AG04450 (cell line): ENCODE measurements at places on chromosomes 7 and 10. TPM values are rescaled to one million over a fixed set of nuclear protein-coding genes. Genes with fewer than 3 reads are reported as not detected.

DNA sequence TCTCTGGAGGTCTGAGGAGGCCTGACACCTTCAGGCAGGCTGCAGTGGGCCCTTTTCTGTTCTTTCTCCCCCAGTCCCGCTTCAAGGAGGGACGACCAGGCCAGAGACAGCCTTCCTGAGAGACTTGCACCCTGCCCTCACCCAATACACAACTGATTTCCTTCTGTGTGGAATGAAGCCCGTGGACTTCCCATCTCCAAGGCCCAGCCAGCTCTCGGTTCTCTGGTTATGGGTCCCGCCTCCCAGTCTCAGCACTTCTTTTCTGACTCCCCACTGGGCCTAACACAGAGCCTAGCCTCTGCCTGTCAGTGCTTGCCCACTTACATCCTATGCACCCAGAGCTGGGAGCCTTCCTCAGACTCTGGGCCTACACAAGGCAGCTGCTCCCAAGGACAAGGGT lies 24.1 kb upstream of the ADCYAP1R1 start:
- DNase-seq: no peak

GRCh38 chr7:24884401-24884800 lies 95.6 kb downstream of the OSBPL3 start:
- no peak for DNase-seq

ANKRD30A gene
- not detected in 2 replicates for polyA plus RNA-seq

COL26A1 gene
- 0.06 TPM in 1 of 2 replicates, not detected in the other for polyA plus RNA-seq

DNA sequence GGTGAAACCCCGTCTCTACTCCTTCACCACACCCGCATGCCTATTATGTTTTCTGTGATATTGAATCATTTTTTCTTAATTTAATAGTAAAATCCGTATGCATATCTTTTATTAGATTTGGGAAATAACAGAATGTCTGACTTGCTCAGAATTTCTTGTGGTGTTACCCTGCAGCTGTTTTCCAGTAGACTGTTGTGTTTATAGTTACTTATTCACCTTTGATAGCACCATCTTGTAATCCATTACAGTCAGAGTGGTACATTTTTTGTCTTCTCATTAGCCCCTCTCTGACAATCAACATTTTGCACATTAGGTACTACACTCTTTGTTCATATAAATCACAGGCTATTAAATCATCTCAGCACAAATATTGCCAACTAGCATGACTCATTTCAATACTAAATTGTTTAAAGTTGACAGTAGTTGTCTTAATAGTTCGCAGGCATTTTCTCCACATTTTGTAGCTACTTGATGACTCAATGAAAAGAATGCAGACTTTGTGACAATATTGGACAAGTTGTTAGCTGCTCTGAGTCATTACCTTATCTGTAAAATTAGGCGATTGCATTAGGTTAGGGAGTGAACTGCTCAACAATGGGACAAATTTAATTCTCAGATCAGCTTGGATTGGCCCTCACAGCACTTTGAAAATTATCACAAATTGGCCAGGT lies 17.8 kb upstream of the SLC16A12 start:
- DNase-seq: peak; percentile 63

GIMAP1 gene
- not detected in 2 replicates for polyA plus RNA-seq

GRCh38 chr7:29684787-29685650 lies 121.3 kb upstream of the WIPF3 start:
- DNase-seq: peak; percentile 4

- DNase-seq: no peak
Measured at GRCh38 chr7:92244808-92245486, 767 bp downstream of the KRIT1 start.
